ENCODE measurements at places on chromosomes 3 and 15.

DNA sequence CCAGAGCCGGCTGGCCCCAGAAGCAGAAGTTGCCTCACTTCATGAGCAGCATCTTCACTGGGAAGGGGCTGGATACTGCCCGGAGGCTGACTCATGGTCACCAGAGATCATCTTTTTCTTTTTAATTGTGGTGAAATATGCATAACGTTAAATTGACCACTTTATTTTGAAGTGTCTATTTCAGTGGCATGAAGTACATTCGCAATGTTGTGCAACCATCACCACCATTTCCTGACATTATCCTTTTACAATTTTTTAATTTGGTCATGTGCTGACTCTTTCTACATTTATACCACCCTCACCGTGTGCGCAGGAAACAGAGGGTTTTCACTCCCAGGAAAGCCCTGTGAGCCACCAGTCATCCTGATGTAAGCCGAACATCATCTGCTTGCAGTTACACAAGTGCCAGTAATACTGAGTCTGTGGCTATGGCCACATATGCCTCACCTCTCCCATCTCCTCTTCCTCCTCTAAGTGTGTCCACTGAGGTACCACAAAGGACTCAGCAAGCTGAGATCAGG lies 51.6 kb upstream of the ABHD17C start:
- DNase-seq: no peak

DNA sequence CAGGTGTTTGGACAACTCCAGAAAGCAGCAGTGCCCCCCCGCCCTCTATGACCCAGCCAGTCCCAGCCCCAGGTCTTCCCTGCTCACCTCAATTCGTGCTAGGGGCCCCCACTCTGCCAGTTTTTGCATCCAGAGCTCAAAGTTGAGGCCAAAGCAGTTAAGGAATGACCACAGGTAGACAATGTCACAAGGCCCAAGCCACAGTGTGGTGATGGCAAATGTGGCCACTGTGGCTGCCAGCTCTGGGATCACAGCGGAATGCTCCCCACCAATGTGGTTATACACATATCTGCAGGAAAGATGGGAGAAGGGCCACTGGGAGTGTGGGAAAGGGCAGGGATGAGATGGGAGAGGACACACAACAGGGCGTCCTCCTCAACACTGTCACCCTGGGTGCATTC lies 8.2 kb downstream of the KLHL40 start:
- no peak for DNase-seq

DNA sequence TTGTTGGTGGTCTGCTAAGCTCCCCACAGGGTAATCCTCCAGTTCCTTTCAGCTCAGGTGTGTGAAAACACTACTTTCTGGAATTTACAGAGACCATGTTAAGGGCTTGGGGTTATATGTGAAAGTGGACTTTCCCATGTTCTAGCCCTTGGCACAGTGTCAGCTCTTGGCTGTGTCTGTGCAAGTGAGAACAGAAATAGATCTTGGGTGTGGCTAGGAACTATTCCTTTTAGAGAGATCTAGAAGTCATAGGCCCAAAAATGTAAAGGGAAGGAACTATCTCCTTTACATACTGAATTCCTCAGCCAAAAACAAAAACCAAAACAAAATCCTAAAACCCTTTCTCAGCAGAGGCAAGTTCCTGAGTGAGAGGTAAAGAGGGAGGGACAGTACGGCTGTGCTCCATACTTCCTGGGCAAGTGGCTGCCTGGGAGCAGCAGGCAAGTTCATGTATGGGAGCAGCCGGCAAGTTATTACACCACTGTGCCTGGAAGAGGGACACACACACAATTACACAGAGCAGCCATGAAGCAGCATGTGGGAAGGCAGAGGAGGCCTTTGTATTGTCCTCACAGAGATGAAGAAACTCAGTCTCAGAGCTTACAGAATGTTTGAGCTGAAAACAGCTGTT lies 19.9 kb upstream of the C3orf62 start:
- no peak for DNase-seq

DNA sequence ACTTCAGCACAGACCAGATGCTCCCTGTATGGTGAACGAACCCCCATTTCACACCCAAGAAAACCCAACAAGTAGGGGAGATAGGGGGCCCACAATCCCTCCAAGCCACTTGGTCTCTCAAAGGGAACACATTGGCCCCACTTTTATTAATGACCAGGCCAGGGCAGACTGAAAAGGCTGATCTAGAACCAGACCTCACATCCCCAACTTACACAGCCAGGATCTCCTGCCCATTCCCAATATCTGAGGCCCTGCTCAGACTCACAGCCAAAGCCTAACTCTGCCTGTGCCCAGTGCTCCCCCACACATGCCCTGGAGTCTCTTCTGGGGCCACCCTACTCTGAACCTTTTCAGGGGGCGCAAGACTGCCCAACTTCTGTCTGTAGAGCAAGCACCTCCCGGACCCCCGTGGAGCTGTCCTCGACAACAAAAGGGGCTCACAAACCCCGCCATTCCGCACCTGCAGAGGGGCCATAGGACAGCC lies 1.8 kb downstream of the PLXNB1 start:
- DNase-seq: no peak

GRCh38 chr15:60212536-60212935 lies 185.2 kb downstream of the ANXA2 start:
- DNase-seq: no peak

DNA sequence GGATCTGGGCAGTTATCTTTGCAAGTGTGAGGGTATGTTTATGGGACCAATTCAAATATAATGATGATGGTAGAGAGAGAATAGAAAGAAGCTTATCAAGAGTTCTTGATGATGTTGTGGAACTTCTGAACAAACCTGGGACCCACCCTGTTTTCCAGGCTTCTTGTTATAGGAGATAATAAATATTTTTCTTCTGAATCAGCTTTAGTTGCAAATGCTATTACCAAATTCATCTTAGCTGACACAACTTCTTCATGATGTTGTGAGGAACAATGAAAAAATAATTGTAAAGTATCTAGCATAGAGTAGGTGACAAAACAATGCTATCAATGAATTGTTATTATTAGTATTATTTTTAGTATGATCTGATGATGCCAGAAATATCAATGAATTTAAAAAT lies 43.5 kb upstream of the PTX3 start:
- no peak for DNase-seq
